ENCODE measurements at places on chromosomes 1 and 21.
A peak's percentile ranks its signal among the peaks of the same experiment; 100 is the strongest.

DNA sequence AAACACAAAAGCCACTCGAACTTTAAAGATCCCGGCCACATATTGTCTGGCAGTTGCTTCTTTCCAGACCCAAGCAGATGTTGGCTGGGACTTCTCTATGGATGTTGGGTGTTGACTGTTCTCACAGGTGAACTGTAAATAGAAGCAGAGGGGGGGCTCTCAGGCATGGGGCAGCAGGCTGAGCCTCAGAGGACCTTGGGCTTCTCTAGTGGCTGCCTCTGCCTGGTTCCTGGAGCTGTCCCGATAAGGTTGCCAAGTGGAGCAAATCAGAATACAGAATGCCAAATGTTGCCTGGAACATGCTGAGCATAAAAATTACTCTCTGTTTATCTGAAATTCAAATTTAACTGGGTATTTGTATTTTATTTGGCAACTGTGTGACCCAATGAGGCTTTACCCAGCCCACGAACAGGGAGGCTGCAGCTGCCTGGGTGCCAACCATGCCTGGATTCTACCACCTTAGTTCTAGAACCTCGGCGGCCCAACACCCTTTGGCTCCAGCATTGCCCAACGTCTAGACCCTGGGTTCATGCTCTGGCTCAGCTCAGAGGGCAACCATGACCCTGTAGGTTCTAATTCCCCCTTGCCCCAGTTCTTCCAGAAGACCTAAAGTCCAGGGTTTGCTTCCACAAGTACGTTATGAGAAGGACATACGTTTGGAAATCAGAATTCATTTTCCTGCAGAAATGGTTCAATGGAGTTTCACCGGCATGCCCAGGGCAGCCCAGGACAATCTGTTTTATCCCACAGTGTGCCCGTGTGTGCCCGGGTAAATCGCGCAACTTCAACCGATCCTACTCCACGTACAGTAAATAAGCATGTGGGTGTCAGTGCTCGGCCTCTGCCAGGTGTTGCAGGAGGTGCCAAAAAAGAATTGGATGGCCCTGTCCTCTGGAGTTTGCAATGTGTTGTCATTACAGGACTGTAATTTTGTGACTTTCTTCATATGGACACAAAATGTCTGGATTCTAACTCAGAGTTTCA is 5.4 kb upstream of the SLC45A1 start:
- DNase-seq = no peak

GRCh38 chr1:45884700-45885099 is 81.3 kb downstream of the MAST2 start:
- no peak for DNase-seq

DNA sequence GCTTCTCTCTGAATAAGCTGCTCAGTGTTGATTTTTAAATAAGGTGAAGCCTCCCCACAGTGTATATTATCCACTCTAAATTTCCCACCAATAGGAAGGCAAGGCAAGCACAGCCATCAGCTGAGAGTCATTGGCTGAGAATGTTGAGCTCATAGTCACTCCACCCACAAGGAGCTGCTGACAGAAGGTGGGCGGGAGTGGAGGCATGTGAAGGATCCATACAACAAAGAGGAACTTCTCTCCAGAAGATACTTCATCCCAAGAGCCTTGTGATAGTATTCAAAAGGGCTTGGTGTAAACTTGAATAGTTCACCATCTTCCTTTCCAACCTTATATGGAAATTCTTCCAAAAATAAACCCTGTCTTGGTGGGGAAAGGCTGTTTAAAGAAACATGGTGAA is 42.8 kb downstream of the SAMD13 start:
- no peak for DNase-seq

- DNase-seq = peak; percentile 89
Measured at GRCh38 chr1:24150234-24151174, 7.6 kb upstream of the IL22RA1 start.

DNA sequence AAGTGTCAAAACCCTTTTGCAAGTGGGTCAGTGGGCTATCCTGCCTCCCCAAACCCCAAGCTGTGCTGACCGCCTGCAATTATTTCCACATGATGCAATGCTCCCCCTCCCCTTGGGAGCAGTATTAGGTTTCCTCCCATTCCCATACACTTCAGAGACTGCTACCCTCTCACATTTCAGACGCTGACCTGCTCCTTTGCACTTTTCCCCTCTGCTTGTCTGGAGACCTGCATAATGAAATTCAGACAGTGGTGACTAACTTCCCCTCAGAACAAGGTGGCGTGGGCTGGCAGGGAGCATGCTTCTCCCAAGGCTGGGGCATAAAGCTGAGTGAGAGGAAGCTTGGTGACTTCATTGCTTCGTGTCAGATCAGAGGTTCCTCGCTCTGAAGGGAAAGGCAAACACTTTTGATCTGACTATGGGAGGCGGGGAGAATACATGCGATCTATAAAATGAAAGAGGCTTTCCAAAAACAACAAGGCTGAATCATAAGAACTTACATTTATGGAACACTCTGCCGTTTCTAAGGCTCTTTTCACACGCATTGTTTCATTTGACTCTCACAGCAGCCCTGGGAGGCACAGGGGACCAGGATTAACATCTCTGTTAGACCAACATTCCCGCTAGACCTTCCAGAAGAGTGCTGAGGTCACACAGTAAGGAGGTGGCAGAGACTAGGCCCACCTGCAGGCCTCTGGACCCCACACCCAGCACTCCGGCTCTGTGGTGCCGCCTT is 27.5 kb upstream of the ROR1 start:
- DNase-seq = peak; percentile 19

Data from activated naive CD4-positive, alpha-beta T cell treated with anti-CD3 and anti-CD28 coated beads, Interleukin-2, amount 50 U/mL, for 16 hours (primary cell).